8988T (cell line): ENCODE measurements at places on chromosomes 1 and 21.

GRCh38 chr1:86394416-86394815 is 1.7 kb downstream of the ODF2L start:
- DNase-seq, result no peak

DNA sequence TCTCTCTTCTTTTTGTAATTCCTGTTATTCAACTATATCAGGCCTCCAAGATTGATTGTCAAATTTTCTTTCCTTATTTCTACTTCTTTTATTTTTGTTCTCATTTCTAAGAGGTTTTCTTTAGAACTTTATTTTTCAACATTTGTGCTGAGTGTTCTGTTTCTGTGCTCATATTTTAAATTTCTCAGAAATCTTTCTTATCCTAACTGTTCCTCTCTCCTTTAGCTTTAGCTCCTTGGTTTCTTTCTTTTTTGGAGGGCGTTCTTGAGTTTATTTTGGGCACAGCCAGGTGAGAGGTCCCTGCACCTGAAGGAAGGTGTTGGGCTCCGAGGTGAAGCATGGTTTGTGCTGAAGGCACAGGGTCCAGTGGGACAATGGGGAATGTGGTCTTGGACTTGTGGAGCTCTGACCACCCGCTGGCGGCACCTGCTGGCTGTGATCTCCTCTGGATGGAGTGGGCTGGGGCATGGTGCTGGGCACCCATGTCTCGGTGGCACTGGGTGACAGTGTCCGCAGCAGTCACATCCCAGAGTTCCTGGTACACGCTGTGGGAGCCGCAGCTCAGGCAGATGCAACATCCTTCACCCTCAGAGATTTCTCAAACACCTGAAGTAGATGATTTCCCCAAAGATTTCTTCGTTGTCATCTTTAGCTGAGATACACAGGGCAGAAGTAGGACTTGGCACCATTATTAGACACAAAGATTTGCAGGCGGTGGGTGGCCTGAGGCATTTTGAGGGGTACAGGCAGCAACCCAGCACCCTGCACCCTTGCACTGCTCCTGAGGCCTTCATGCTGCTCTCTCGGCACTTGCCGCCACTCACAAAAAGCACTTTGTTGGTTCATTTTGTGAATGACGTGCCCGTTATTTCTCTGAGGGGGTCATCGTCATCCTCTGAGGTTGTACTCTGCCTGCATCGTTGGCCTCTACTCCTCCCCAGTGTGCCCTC is 38.2 kb upstream of the DIP2A start:
- DNase-seq, result no peak

DNA sequence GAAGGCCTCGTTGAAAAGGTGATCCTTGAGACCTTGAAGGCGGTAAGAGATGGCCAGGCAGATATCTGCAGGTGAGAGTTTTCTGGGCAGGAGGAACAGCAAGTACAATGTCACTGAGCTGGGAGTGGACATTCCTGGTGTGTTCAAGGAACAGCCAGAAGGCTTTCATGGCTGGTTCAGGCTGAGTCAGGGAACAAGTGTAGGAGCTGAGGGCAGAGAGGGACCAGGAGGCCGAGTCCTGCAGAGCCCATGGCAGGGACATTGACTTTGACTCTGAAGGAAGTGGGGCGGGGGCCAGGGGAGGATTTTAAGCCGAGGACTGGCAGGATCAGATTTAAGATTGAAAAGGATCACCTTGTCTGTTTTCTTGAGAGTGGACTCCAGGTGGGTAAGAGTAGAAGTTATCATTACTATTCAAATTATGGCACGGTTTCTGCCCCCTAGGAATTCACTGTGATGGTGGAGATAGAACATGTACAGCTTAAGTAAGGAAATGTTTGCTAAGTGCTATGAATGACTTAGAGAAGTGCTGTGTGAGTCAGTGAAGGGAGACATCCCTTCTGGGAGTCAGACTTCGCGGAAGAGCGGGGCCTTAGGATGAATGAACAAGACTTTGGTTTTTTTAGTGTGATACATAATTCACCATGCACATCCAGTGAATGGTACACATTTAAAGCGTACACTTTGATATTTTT is 202.3 kb downstream of the KIF26B start:
- DNase-seq, result no peak

- DNase-seq, result no peak
Measured at GRCh38 chr1:32647308-32648134, 2.8 kb downstream of the ZBTB8OS start.

DNA sequence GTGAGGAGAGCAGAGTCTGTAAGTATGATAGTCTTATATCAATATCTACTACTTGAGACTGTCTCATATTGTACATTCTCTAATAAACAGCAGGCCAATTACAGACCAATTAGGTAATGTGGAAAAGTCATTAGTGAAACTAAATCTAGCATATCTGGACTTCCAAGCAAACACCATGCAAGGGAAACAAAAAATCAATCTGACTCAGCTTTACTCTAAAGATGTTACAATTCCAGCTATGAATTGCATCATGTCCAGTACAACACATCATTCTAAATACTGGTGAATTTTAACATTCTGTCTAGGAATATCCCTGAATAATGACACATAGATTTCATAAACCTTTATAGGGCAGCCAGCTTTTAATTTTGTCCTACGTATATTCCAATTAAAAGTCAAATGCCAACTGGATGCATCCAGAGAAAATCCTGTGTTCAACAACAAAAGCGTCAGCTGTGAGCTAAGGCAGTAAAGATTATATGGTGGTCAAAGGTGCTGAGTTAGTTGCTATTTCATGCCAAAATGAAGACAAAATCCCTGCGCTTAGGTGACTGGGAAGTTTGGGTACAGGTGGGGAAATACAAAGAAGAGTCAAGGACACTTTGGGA is 159.3 kb downstream of the TTLL7 start:
- DNase-seq, result no peak

DNA sequence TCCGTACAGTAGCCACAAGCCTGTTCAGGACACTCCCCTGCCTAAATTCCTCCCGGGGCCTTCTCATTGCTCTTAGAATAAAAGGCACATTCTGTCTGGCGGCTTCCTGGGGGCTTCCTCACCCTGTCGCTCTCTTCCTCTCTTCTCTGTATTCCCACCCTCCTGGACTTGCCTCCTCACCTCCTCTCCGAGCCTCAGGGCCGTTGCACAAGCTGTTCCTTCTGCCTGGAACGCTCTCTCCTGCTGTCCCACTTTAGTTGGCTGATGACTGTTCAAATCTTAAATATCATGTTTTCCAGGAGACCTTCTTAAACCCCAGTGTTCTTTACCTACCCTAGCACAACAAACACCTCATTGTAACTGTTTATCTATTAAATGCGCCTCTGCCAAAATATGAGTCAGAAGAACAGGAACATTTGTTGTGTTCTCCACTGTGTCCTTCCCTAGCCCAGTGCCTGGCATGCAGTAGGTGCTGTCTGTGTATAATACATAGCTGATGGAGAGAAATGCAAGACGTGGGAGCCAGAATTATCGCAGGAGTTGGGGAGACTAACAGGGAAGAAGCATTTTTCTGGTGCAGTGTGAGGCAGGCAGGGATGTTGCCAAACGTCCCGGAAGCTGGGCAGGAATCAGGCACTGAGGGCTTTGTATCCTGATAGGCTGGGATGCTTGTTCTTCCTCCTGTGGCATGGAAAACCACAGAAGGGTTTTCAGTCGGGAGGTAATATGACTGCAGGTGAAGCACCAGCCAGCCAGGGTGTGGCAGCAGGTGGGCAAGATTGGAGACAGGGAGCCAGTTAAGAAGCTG is 24.1 kb upstream of the THRAP3 start:
- no peak for DNase-seq
